ENCODE measurements at places on chromosomes 4 and X.

DNA sequence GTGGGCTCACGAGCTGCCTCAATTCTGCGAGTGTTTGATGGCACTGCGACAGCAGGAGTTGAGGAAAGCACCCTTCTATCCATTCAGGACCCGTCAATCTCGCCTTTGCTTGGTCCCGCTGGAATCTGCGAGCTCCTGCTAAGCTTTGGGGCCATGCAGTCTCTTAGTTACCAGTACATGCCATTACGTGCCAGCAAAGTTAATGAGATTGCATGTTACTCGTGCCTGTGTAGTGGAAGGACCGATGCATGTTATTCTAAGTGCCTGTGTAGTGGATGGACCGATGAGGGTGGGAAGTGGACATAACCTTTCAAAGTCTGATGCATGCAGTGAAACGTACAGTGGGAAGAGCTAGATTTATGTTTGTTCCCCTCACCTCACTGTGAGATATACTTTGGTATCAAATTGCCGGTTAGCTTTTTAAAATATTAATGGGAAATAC is 569 bp downstream of the RPS3A start:
- no peak for DNase-seq

- no peak for DNase-seq
Measured at GRCh38 chrX:68714856-68715255, 67.4 kb downstream of the STARD8 start.

- no peak for DNase-seq
Measured at GRCh38 chr4:16229604-16230003, 3.3 kb upstream of the TAPT1 start.

GRCh38 chr4:55510685-55511084 is 36.0 kb downstream of the CLOCK start:
- DNase-seq: no peak
